ENCODE measurements at places on chromosomes 11 and 22.

DNA sequence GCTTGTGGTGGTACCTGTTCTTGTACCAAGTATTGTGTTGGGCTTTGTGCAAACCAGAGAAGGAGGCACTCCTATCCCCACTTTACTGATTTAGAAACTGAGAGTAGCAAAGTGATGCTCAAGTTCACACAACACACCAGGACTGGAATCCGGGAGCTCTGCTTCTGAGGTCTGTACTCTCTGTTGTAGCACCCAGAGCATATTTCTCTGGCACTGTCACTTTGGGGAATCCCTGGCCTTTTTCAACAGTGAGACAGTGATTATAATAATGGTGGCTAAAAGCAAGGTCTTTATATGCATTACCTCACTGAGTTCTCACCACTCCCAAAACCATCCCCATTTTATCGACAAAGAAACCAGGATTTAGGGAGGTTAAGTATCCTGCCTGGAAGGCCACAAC is 362.4 kb downstream of the TENM4 start:
- no peak for DNase-seq

GRCh38 chr11:99973993-99974392 is 713.1 kb upstream of the ARHGAP42 start:
- DNase-seq = no peak

GRCh38 chr11:8787372-8787771 is 104.8 kb downstream of the RPL27A start:
- no peak for DNase-seq

DNA sequence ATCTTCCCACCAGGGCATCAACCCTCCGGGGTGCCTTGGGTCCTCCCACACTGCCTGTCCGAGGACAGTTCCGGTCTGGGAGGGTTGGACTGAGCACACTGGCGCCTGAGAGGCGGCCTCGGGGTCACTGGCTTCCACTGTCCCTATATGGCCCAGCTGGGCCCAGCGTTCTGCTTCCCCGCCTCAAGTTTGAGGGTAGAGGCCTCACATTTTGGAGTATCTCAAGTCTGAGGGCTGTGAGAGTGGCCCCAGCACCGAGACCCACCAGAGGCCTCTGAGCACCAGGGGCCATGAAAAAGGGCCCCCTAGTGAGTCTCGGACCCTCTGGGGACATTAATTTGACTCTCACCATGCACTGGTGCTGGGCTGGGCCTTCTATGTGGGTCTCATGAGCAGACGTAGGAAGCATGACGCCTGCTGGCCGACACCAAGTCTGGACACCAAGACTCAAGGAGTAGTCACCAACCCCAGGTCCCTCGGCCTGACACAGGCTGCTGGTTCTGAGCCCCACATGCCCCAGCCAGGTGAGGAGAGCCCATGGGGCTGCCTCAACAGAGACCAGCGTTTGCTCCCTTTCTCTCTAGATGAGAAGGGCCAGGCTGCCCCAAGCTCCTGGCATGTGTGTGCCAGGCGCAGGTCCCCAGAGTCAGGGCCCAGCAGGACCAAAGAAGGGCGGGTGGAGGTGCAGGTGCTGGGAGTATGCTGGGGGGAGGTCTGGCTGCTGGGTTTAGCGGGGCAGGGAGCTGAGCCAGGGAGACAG is 27.5 kb downstream of the ARVCF start:
- DNase-seq = no peak

DNA sequence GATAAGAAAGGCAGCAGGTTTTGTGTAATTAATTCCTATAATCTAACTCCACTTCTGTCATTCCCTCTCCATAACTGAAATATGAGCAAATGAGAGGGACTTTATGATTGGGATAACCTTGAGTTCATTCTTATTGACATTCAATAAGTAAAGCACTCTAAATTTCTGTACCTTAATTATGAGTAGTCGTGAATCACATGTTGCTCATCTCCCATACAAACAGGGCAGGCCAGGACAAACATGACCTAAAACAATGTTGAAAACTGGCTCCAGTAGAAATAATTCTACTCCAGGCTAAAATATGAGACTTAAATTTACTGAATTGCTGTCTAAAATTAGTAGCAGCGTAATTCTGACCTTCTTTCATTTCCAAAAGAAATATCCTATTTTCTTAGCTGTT is 505.4 kb downstream of the NELL1 start:
- no peak for DNase-seq

- no peak for DNase-seq
Observed at GRCh38 chr11:75191330-75191717, 40.4 kb downstream of the SLCO2B1 start.

DNA sequence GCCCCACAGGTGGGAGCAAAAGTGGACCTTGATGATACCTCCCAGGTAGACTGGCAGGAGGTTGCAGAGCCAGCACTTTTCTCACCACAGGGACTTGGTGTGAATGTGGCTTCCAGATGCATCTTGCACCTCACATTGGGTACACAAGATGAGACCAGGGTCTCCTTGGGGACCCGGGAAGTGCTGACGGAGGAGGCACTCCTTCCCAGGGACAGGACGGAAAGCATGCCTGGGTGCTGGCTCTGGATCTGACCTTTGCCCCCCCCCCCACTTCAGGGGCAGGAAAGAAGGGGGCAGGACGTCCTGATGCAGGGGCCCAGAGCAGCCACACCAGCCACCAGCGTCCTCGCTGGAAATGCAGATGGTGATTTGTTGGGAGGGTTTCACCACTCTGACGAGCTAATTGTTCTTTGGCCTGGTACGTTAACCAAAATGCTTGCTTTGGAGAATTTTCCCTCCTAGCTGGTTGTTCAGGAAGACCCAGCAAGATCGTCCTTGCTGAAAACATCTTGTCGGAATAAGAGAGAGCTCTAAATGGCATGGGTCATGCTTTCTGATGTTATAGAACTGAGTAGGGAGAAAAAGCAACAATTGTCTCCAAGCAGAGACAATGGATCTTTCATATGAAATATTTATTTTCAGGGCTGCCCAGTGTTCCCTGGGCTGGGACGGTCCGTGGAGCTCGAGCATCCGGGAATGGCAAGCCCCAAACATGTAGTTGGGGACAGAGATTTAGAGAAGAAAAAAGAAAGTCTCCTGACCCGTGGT is 74.4 kb upstream of the PPARA start:
- DNase-seq = no peak

DNA sequence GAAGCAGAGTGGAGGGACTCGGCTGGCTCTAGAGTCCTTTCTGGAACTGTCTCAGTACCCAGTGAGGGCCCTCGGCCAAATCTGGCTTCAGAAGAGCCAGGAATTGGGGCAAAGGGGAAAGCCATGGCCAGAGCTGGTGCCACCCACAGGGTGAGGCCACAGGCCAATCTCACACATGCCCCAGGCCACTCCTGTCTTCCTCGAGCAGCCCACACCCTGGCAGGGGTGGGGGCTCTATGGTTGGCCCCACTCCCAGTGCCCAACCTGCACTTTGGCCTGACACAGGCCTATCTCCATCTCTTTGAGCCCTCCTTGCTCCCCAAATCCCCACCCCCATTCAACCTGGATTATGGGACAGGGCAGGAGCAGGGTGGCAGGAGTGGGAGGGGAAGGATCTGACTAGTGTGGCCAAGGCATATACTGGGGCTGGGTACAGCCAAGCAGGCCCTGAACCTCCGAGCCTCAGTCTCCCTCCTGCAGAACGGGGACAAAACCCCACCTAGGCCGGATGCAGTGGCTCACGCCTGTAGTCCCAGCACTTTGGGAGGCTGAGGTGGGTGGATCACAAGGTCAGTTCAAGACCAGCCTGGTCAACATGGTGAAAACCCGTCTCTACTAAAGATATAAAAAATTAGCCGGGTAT is 6.9 kb downstream of the TST start:
- no peak for DNase-seq

- no peak for DNase-seq
Observed at GRCh38 chr11:126890561-126890960, 110.0 kb downstream of the KIRREL3 start.

- no peak for DNase-seq
Observed at GRCh38 chr11:46472662-46472994, 81.1 kb upstream of the CHRM4 start.

- no peak for DNase-seq
Observed at GRCh38 chr11:73429121-73429750, 53.0 kb downstream of the RELT start.

DNA sequence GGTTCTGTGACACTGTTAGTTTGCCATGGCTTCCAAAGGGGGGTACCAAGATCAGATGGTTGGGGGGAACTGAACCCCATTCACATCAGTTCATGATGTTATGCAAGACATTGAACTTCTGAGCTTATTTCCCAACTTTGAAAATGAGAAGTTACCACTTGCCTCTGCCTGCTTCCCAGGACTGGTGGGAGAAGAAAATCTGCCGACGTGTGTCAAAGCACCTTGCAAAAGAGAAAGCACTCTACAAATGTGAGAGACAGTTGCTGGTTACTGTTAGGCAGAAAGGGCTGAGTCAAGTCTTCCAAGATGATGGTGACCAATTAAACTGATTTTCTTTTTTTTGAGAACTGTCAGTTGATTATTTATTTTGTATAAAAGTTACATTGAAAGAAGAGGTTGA is 45.6 kb downstream of the SMCO4 start:
- DNase-seq = no peak

DNA sequence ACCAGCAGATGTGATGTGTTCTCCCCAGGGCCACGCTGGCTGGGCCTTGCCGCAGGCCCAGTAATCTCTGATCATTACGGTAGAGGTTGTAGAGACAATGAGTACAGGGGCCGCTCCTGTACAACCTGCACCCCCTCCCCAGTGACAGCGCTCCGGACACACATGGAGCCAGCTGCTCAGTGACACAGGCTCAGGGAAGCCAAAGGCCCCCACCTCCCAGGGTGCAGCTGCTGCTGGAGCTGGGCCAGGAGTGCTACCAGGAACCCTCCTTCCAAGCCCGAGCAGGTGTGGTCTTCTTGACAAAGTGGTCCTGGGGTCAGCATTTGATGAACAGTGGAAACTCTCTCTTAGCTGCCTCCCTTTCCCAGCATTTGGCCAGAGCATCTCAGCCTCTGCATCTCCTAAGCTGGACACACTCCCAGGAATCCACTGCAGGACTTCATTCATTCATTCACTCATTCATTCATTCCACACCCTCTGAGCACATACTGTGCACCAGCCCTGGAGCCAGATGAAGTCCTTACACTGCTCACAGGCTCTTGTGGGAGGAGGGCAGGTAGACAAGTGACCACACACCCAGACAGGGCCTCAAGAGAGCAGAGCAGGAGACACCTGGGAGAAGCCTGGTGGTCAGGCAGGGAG is 49.6 kb upstream of the MPEG1 start:
- DNase-seq = no peak

DNA sequence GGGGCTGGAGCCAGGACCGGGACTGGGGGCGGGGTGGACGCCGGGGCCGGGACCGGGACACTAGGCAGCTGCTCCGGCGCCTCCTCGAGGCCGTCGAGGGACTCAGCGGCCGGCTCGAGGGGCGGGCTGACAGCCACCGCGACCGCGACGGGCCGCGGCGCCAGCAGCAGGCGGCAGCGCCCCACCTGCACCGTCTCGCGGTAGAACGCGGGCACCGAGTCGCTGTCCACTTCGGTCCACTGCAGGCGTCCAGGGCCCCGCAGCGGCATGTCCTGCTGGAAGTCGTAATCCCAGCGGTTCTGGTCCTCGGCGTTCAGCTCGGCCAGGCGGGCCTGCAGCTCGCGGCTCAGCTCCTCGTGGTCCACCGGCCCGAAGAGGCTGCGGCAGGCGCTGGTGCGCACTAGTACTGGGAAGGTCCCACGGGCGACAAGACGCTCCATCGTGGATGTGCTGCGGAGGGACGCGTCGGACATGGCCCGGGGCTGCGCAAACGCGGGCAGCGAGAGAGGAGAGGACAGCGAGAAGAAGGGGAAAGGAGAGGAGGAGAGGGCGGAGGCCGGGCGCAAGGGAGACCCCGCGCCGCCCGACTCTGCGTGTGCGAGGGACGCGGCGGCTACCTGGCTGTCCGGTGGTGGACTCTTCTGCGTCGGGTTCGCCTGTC is 428 bp downstream of the CDKN1C start:
- peak; percentile 56 for DNase-seq

DNA sequence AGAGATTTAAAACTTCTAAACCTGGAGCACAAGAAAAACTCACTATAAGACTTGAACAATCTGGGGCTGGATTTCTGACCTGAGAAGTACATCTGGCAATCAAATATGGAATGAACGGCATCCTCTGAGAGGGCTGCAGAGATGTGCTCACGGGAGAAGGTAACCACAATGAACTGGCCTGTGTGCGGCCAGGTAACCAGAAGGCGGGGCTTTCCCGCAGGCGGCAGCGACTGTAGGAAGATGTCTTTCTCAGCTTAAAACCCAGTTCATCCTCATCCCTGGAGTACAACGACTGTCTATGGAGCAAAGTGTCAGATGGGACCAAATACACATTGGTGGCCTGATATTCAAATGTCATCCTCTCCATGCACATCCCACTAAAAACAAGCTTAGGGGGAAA is 24.5 kb downstream of the MICAL3 start:
- no peak for DNase-seq

DNA sequence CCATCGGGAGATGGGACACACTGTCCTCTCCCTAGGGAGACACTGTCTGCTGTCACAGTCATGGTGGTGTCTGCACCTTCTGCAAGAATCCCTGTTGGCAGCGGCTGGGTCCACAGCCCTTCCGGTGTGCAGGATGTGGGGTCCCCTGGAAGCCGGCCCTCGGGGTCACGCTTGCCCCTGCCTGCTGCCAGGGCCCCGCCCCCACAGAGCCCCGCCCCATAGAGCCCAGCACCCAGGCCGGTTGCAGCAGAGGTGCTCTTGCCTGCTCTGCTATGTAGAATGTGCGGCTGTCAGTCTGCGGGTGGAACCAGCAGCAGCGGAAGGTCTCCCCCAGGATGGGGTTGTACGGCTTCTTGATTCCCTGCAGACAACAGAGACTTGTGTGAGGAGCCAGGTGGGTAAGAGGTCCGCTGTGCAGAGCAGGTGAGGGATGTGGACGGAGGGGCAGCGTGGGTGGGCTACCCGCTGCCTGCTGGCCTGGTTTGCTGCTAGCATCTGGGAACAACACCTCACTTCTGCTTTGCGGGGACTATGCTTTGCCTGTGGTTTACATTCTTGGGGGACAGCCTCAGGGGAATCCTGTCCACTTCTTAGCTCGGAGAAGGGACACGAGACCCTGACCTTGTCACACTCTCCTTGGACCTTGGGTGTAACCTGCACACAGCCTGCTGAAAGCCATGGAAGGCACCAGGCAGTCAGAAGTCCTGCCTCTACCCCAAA is 44.9 kb upstream of the CARS1 start:
- no peak for DNase-seq

DNA sequence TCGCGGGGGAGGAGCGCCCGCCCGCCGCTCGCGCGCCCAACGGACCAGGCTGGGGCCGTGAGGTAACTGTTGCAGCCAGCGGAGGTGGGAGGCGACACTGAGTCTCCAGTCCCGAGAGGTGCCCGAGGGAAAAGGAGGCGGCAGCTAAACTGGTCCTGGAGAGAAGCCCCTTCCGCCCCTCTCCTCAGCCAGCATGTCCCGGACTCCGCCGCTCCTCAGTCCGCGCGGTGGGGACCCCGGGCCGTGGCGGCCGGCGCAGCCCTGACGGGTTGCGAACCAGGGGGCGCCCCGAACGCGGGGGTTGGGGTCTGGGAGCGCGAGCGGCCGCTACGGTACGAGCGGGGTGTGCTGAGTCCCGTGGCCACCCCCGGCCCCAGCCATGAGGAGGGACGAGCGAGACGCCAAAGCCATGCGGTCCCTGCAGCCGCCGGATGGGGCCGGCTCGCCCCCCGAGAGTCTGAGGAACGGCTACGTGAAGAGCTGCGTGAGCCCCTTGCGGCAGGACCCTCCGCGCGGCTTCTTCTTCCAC is at the start of gene PDE3B:
Gene PDE3B, plus strand, starts transcription at position 108 of the 529 bp plus-strand sequence. Its CDS starts 272 bp downstream, at position 380.
- peak; percentile 50 for DNase-seq

GRCh38 chr11:64900263-64900678 is 16.7 kb downstream of the ATG2A start:
- DNase-seq = no peak

All from caudate nucleus (tissue), 63 donors.